ENCODE measurements at places on chromosomes 1 and 21. TPM values are rescaled to one million over a fixed set of nuclear protein-coding genes. Genes with fewer than 3 reads are reported as not detected.

- no peaks in the 10 kb centered on the region for H3K27me3 ChIP-seq
- no peak for DNase-seq
- H3K36me3 ChIP-seq, result no peaks in the 10 kb centered on the region
- H3K4me1 ChIP-seq, result peaks cover 41% of the 10 kb centered on the region
- H3K27ac ChIP-seq, result peak overlapping the region; percentile 94
Measured at GRCh38 chr21:41641821-41642701, 124.8 kb downstream of the RIPK4 start.

DNA sequence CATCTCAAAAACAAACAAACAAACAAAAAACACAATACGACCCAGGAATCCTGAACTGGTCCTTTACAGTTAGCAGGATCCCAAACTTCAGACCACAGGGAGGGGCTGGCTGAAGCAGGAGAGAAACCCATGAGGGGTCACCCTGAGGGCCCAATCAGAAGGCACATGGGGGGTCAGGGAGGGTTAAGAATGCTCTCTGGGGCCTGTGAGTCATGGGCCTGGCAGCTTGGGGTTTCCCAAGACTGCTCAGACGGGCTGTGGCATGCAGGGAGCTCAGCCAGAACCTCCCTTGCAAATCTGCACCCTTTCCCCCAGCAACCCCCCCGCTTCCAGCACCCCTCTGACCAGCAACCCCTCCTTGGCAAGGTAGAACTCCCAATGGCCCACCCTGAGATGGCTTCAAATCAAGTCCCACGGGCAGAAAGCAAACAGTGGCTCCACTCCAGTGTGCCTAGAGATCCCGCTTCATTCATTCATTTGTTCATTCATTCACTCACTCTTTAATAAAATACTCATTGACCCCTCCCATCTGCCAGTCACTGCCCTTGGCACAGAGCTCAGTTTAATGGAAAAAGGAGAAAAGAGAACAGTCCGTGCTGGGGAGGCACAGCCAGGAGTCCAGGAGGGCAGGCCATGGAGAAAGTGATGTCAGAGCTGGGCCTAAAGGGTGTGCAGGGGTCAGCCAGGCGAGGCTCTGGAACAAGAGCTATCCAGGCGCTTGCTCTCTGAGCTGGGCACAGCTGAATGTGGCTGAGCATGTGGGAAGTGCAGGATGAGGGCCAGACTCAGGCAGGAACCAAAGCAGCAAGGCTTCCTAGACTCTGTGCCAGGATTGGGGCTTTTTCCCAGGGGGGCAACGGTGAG is 8.2 kb downstream of the UQCRHL start:
- H3K4me1 ChIP-seq, result peaks cover 67% of the 10 kb centered on the region
- H3K27ac ChIP-seq, result peak overlapping the region; percentile 97
- H3K4me3 ChIP-seq, result no peak overlapping the region
- no peaks in the 10 kb centered on the region for H3K27me3 ChIP-seq

DNA sequence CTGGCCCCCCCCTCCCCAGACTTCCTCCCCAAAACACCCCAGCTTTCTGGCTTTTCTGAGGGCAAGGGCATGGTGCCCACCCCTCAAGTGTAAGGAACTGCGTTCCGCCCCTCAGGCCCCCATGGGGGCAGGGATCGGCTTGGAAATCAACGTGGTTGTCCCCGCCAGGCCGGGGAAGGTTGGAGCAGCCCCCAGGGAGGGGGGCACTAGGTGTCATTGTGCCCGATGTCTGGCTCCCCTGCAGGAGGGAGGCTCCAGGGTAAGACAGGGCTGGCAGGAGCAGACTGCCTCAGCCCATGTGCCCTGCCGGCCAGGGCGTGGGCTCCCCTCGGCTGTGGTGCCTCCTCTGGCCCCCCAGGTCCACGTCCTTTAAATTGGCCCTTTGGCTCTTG is 7.4 kb upstream of the TFAP2E start:
- H3K4me3 ChIP-seq, result no peak overlapping the region
- H3K27ac ChIP-seq, result no peak overlapping the region
- no peak for DNase-seq
- H3K4me1 ChIP-seq, result peaks cover 13% of the 10 kb centered on the region

DNA sequence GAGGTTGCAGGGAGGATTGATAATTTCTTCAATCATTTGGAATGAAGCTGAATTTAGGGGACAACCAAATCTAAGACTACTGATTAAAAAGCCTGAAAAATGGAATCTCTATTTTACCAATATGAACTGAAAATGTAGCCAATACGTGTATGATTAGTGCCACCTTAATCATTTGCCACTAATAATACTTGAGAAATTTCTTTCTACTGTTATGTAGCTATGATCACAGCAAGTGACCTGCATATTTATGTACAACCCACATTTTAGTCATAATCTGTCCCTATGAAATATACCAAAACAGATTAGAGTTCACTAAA is 6.5 kb downstream of the COLGALT2 start:
- DNase-seq, result no peak
- H3K27me3 ChIP-seq, result peaks cover 17% of the 10 kb centered on the region

CA6 gene
- total RNA-seq, result not detected

CD2 gene
- not detected for total RNA-seq

- no peak overlapping the region for H3K27ac ChIP-seq
- H3K4me3 ChIP-seq, result no peak overlapping the region
- DNase-seq, result no peak
- no peaks in the 10 kb centered on the region for H3K36me3 ChIP-seq
- peaks cover 7% of the 10 kb centered on the region for H3K4me1 ChIP-seq
Measured at GRCh38 chr1:47571952-47572351, 134.1 kb downstream of the FOXD2 start.

LRRN2 gene
- total RNA-seq, result not detected

- H3K27ac ChIP-seq, result no peak overlapping the region
- H3K36me3 ChIP-seq, result peaks cover 26% of the 10 kb centered on the region
- DNase-seq, result no peak
- H3K4me3 ChIP-seq, result no peak overlapping the region
Measured at GRCh38 chr1:155713075-155713474, 24.2 kb downstream of the DAP3 start.

DIRAS3 gene
- total RNA-seq, result 1.7 TPM

DNA sequence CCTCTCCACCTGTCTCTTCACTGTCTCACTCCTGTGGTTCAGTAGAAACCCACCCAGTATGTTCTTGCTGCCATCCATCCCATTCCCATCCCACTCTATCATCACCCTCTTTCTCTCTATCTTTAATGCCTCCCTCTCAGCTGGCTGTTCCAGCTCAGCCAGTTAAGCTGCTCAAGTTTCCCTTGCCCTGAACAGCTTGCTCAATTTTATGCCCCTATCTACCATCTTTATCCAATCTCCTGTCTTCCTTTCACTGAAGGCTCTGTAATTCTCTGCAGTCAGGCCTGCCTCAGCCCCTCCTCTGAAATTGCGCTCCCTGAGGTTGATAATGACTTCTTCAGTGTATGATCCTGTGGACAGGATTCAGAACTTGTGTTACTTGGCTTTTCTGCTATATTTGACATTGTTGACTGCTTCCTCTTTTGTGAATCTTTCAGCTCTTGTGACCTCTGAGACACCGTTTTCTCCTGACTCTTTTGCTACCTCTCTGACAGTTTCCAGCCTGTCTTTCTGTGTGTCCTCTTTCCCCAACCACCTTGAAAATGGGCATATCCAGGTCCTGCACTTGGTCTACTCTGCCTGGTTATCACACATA is 13.9 kb upstream of the BCAR3 start:
- H3K4me1 ChIP-seq, result peaks cover 24% of the 10 kb centered on the region
- H3K4me3 ChIP-seq, result no peak overlapping the region
- DNase-seq, result no peak
- no peaks in the 10 kb centered on the region for H3K27me3 ChIP-seq
- no peaks in the 10 kb centered on the region for H3K36me3 ChIP-seq

DNA sequence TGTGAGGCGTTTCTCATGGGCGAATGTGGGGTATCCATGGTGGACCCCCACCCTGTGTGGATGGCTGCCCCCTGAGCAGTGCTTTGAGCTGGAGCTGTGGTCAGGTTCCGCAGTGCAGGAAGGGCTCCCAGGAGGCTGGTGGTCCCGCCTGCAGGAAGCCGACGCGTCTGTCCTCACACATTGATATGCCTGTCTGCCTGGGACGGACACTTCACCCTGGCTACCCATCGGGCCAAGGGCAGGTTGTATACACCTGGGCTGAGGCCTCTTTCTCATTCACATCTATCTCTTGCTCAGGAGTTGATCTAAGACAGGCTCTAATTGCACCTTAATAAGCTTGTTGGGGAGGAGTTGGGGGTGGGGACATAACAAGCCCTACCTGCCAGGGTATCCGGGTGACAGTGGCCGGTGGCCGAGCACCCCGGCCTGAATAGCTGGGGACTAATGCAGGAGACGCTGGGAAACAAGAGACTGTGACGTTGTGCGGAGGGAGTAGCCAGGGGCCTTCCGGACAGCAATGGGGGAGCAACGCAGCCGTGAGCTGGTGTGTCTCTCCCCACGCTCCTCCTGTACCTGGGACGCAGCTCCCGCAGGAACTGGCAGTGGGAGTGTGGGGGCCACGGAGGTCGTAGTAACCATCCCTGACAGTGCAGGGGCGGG is 21.7 kb downstream of the PDXK start:
- no peaks in the 10 kb centered on the region for H3K27me3 ChIP-seq
- H3K4me3 ChIP-seq, result no peak overlapping the region
- peak overlapping the region; percentile 39 for H3K27ac ChIP-seq
- H3K36me3 ChIP-seq, result peaks cover 13% of the 10 kb centered on the region

DNA sequence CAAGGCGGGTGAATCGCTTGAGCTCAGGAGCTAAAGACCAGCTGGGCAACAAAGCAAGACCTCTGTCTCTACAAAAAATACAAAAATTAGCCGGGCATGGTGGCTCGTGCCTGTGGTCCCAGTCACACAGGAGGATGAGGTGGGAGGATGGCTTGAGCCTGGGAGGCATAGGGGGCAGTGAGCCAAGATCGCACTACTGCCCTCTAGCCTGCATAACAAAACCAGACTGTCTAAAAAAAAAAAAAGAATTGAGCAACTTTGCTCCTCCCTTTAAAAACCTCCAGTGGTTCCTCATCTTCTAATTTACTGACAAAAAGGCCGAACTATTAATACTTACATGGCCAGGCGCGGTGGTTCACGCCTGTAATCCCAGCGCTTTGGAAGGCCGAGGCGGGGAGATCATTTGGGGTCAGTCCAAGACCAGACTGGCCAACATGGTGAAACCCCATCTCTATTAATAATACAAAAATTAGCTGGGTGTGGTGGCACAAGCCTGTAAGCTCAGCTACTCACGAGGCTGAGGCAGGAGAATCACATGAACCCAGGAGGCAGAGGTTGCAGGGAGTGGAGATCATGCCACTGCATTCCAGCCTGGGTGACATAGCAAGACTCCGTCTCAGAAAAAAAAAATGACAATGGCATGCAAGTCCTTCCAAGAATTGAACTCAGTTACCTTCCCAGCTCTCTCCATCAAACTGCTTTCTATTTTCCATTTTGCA is 4.4 kb downstream of the ACBD3 start:
- peaks cover 53% of the 10 kb centered on the region for H3K4me1 ChIP-seq
- H3K4me3 ChIP-seq, result peak overlapping the region; percentile 30
- peaks cover 26% of the 10 kb centered on the region for H3K36me3 ChIP-seq
- peak overlapping the region; percentile 63 for H3K27ac ChIP-seq

DNA sequence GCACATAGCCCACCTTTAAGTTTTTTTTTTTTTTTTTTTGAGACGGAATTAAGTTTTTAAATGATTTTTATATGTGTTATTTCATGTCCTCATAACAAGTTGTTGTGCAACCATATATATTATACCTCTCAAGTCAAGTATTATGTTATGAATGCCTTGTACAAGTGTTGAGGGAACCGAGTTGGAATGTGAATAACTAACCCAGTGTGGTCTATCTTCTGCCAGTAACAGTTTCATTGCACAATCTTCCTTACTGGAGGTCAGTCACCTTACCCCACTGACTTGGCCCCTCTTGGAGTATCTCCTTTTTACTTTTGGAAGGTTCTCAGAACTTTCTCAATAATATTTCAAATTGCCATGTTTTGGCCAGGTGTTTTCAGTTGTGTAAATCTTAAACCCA is 201.9 kb downstream of the CACNA1E start:
- H3K4me1 ChIP-seq, result no peaks in the 10 kb centered on the region

DNA sequence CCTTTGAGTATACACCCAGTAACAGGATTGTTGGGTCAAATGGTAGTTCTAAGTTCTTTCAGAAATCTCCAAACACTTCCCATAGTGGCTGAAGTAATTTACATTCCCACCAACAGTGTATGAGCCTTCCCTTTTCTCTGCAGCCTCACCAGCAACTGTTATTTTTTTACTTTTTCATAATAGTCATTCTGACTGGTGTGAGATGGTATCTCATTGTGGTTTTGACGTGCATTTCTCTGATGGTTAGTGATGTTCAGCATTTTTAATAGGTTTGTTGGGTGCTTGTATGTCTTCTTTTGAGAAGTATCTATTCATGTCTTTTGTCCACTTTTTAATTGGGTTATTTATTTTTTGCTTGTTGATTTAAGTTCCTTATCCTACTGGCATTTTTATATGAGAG is 26.4 kb upstream of the LAMC1 start:
- no peak for DNase-seq
- H3K4me3 ChIP-seq, result no peak overlapping the region
- H3K4me1 ChIP-seq, result no peaks in the 10 kb centered on the region
- H3K27me3 ChIP-seq, result no peaks in the 10 kb centered on the region

- no peak overlapping the region for H3K4me3 ChIP-seq
- no peaks in the 10 kb centered on the region for H3K27me3 ChIP-seq
- no peak overlapping the region for H3K27ac ChIP-seq
- DNase-seq, result no peak
- H3K4me1 ChIP-seq, result peaks cover 33% of the 10 kb centered on the region
Measured at GRCh38 chr1:2255420-2256369, 27.6 kb downstream of the SKI start.

TMPRSS15 gene
- total RNA-seq, result 1.3 TPM

RGSL1 gene
- not detected for total RNA-seq

C1orf141 gene
- total RNA-seq, result not detected

DNA sequence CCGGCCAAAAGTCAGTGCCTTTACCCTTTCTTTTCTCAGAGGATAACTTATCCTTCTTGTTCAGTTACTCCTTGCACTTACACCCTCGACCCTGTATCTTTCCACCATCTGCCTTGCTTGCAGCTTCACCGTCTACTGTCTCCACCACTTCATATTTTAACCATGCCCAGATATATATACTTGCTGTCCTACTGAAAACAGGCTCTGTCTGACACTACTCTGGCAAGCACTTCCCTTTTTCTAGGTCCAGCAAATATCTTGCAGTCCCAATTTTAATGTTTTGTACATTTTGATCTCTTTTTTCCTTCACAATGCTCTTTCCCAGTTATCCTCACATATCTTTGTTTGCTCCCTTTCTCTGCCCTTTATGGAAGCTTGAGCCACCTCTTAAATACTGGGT is 308.6 kb downstream of the TPR start:
- H3K27ac ChIP-seq, result no peak overlapping the region
- H3K4me1 ChIP-seq, result no peaks in the 10 kb centered on the region
- peaks cover 39% of the 10 kb centered on the region for H3K36me3 ChIP-seq
- DNase-seq, result no peak
